ENCODE measurements at places on chromosomes 3 and 15.

GRCh38 chr3:28467414-28467813 lies 118.8 kb upstream of the AZI2 start:
- no peak for DNase-seq

DNA sequence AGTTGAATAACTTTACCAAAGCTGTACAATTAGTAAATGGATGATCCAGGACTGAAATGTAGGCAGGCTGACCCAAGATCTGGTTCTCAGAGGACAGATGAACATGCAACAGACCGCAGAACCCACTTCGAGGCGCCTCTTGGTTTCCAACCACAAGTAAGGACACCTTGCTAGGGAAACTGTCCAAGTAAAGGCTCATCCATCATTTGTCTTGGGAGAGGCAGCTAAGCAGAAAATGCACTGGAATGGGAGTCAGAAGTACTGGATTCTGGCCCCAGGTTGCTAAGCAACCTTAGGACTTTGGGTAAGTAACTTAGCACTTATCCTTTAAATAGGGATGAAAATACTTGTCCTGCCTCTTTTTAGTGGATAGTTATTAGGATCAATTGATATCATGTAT lies 366.3 kb upstream of the LRRC3B start:
- no peak for DNase-seq

DNA sequence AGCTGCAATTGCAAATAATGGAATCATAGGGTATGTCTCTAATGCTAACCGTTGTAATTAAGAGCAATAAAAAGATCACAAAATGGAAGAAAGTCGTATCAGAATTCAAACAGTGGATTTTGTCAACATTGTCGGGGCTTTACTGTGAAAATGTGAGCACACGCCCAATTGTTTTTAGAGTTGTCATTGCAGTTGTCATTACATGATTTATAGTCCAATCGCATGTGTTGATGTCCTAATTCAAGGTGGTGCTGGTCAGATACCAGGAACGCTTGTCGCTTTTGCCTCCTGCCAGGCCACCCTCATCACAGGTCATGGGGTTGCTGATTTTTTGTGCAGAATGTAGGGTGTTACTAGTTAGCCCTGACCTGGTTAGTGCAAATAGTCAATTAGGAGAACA lies 16.2 kb downstream of the TRPM1 start:
- DNase-seq = no peak

DNA sequence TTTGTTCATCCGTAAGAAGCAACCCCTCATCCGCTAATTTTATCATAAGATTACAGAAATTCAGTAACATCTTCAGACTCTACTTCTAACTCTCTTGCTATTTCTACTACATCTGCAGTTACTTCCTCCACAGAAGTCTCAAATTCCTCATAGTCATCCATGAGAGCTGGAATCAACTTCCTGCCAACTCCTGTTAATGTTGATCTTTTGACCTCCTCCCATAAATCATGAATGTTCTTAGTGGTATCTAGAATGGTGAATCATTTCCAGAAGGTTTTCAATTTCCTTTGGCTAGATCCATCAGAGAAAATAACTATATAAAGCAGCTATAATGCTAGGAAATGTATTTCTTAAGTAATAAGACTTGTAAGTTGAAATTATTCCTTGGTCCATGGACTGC lies 115.1 kb downstream of the TAFA4 start:
- no peak for DNase-seq

DNA sequence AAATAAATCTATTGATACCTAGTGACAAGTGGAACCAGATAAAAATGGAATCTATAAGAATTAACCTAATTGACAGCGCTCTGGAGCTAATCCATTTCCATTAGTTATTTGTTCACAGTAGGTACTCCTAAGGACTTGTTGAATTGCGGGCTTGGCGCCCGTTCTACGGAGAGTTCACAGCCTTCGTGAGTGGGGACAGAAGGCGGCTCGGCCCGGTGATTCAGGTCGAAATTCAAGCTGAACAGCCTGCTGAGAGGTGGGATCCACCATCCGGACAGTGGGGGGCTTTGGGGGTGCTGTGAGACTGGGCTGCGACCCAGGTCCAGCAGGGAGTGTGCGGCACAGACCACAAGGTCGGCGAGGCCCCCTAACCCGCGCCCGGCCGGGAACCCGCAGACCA lies 779 bp upstream of the CTNNB1 start:
- no peak for DNase-seq

- peak; percentile 79 for DNase-seq
Observed at GRCh38 chr3:134249935-134250716, 533 bp downstream of the RYK start.

All from coronary artery (tissue), 2 donors.